ENCODE measurements at places on chromosomes 11 and 22. TPM values are rescaled to one million over a fixed set of nuclear protein-coding genes. Genes with fewer than 3 reads are reported as not detected.

Gene HBB
- total RNA-seq = not detected

DNA sequence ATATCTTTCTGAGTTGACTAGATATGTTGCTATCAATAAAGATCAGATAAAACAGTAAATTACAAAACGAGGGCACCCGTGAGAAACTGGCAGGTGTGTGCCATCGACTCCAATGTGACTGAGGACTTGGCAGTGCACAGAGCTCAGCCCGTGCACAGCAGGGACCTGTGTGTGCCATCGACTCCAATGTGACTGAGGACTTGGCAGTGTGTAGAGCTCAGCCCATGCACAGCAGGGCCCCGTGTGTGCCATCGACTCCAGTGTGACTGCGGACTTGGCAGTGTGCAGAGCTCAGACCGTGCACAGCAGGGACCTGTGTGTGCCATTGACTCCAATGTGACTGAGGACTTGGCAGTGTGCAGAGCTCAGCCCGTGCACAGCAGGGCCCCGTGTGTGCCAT is 347.2 kb upstream of the B3GAT1 start:
- DNase-seq = no peak

Gene THAP12
- total RNA-seq = 77.8 TPM

- DNase-seq = no peak
These were observed 583.2 kb downstream of the BUD13 start for GRCh38 chr11:116189408-116190170.

DNA sequence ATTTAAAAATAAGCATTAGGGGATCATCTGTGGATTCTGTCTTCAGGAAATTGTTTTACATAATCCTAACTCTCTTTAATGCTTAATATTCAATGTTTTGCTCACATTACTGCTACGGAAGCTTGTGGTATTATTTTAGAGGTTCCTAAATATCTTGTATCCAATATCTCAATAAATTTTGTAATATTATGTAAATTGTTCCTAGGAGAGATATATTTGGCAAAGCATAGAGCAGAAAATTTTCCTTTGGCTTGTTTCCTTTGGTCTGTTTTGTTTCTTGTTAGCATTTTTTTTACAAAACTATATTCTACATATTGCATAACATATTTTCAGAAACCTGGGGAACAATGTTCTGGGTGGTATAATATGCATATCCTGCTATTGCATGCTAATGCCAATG is 144.8 kb downstream of the GRIA4 start:
- no peak for DNase-seq

Gene SHISAL1
- not detected for total RNA-seq

GRCh38 chr11:60968223-60968622 is 3.3 kb upstream of the CD6 start:
- DNase-seq = no peak

DNA sequence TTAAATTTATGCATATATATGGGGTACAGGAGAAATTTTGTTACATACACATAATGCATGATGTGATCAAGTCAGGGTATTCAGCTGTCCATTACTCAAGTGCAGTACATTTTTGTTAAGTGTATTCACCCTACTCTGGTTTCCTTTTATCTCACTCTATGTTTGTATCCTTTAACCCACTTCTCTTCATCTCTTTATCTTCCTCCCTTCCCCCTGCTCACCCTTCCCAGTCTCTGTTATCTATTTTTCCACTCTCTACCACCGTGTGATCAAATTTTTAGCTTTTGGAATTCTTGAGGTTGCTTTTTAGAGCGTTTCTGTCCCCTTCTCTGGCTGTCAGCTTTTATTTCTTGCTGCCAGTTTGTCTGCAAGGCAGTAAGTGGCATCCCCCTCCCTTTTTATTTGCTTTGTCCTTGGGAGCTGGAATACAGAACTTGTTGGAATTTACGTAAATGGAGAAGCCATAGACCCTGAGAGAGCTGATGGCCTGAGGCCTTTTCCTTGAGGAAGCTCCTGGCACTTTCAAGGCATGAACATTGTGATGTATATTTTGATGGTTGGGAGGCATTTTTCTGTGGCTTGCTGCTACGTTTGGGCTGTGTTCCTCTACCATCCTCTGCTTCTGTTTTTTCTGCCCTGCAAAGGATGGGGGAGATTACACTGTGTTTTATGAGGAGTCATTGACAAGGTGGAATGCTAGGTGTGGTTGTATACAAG is 148.6 kb downstream of the LDLRAD3 start:
- DNase-seq = no peak

- no peak for DNase-seq
These were observed 9.1 kb downstream of the BACE1-AS start for GRCh38 chr11:117300283-117300663.

Gene ANO9
- total RNA-seq = 36.9 TPM

- DNase-seq = no peak
These were observed 72.2 kb upstream of the ALX4 start for GRCh38 chr11:44382118-44382517.
